ENCODE measurements at places on chromosomes 3 and 15.

- no peak for DNase-seq
Observed at GRCh38 chr3:144055604-144056003, 84.0 kb downstream of the DIPK2A start.

DNA sequence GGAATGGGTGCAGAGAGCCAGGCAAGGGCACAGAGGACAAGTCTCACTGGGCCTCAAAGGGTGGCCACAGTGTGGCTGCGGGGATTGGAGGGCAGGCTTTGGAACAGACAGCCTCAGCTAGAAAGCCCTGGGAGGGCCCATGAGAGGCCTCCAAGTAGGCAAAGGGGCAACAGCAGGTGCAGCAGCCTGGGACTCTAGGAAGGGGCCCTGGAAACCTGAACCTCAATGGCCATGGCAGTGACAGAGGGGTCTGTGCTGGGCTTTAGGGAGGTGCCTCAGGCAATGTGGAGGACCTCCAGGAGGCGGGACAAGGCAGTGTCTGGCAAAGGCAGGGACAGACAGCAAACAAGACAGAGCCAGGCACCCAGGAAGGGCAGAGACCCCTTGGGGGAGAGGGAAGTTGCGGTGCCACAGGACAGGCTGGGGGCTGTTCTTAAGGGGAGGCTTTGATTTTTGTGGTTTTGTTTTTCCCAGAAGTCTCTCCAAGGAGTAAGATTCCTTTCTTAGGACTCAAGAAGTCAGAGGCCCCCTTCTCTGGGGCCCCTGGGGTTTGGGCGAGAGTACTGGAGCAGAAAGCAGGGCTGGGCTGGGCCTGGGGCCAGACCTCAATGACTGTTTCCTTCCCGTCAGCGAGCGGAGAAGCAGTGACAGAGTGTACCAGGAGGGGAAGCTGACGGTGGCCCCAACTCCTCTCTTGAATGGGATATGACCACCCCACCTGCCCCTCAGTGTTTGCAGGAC is 9.7 kb downstream of the STOML1 start:
- DNase-seq, result no peak

DNA sequence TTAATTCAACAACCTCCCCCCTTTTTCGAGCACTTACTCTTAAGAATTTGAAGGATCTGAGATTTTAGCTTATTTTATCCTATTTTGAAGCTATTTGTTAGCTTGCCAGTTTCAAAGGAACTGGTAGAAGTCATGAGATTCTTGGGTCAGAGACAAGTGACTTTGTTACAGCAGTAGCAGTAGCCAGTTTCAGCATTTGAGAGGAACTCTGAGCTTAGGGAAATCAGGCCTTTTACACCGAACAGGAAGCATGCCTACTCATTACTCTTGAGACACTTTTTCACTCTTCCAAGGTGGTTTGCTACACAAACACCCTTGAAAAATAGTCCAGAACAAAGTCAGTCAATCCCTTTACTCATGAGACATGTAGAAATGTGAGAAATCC is 24.5 kb upstream of the TM4SF1 start:
- no peak for DNase-seq

- DNase-seq, result no peak
Observed at GRCh38 chr3:155425396-155425795, 131.9 kb upstream of the STRIT1 start.

GRCh38 chr3:113226491-113226890 is 15.1 kb downstream of the BOC start:
- DNase-seq, result no peak

GRCh38 chr15:74193905-74194304 is 8.7 kb downstream of the STRA6 start:
- DNase-seq, result no peak

DNA sequence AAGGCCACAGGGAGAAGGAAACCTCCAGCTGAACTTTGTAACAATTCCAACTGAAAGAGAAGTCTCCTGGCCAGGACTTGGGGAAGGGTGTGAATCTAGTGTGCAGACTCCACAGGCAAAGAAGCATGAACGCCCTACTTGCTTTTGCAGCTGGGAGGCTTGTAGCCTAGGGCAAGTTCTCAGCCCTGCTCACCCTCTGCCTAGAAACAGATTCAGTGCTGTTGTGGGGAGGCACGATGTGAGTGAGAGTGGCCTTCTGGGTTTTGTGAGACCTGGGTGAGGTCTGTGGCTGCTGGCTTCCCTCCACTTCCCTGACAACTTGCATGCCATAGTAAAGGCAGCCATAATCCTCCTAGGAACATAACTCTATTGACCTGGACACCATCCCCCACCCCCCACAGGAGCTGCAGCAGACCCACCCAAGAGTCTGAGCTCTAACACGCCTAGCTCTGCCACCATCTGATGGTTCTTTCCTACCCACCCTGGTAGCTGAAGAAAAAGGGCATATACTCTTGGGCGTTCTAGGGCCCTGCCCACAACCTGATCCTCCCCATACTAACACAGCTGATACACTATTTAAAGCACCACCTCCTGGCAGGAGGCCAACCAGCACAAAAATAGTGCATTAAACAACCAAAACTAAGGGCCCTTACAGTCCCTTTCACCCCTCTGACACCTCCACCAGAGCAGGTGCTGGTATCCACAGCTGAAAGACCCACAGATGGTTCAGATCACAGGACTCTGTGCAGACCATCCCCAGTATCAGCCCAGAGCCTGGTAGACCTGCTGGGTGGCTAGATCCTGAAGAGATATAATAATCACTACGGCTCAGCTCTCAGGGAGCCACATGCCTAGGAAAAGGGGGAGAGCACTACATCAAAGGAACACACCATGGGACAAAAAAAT is 426.5 kb downstream of the IGSF11 start:
- no peak for DNase-seq

DNA sequence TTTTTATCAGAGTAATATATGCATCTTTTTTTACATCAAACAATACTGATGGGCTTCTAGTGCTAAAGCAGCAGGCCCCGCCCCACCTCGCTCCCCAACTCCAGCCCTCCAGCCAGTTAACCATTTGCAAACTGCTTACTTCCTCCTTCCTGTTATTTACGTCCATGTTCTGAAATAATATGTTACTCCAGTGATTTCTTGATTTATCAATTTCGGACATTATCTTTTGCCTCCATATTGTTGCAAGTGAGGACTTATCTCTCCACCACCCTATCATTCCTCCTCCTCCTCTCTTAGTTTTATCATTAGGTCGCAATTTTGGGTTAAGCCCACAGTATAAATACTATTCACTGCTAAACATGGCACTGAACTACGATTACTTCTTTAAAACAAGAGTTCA is 39.5 kb downstream of the ZNF710 start:
- DNase-seq, result no peak

GRCh38 chr3:37145611-37146010 is 28.8 kb downstream of the LRRFIP2 start:
- no peak for DNase-seq

DNA sequence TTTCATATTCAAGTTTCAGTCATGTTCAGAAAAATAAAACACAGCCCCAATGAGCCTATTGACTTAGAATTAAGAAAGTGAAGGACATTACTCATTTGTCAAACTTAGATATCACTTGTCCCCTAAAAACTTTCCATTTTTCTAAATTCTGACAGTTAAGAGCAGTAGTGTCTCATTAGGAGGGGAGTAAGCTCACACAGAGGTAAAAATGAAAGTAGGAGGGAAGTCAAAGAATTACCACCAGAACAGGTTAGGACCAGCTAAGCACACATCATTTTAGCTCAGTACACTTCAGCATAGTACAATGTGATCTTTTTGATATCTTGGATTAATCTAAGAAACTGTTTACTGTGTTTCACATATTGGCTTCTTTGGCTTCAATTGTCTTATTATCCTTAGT is 64.3 kb downstream of the OSTN start:
- DNase-seq, result no peak

GRCh38 chr15:71091601-71092000 is 23.7 kb upstream of the THSD4 start:
- no peak for DNase-seq

DNA sequence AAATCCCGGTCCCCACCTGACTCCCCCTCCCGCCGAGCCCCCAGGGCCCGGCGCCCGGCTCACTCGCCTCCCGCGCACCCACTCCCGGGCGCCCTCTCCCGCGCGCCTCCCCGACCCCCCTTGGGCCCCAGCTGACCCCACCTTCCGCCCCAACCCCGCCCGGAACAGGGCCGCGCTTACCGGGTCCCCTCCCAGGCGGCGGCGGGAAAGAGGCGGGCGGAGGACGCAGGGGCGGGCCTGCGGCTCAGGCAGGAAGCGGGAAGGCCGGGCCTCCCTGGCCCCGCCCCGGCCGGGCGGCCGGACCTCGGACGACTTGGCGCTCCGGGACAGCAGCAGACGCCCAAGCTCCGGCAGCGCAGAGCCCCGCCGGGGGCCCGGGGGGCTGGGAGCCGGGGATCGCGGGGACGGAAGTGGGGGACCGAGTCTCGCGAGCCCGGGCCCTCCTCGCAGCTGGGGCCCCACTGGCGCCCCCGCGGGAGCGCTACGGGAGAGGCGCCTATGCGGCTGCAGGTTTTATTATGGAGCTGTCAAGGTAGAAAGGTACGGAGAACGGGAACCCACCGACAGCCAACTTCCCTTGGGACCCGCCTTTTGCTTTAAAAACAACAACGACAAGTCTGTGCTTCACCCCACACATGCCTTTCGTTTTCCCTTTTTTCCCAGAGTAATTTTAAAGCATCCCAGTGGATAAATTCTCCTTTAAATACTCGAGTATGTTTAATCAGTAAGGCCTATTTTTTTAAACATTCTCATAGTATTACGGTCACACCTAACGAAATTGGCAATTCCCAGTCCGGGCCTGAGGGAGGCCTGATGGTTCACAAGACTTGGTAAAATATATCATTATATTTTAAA is at the start of gene SLC41A3:
Gene SLC41A3 (minus strand): TSS at position 212 of the 855 bp plus-strand sequence. CDS start 15,905 bp downstream, outside the sequence.
- DNase-seq, result peak; percentile 88

DNA sequence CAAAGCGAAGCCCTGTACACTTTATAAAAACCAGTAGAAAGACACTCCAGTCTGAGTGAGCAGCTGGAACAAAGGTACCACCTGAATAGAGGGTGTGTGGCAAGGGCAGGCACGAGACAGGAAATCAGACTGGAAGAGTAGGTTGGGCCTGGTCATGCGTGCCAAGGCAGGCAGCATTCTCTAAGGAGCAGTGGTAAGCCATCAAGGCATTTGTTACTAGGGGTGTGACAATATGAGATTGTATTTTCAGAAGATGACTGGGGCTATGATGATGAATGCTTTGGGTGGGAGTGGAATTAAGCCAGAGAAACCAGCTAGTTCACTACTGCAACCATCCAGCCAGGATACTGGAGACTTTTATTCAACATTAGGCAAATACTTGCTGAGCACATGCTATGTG is 5.0 kb downstream of the JMJD7 start:
- DNase-seq, result no peak

DNA sequence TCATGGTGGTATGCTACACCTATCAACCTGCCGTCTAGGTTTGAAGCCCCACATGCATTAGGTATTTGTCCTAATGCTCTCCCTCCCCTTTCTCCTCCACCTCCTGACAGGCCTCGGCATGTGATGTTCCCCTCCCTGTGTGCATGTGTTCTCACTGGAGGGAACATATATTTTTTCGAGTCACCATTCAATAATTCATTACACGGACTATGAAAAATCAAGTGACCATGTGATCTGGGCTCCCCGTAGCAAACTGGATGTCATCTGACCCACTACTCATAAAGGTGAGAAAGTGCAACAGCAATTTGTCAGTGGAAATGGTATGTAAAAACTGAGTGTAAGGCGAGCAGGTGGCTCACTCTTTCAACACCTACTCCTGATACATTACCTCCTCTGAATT is 224.3 kb upstream of the RASGRP1 start:
- DNase-seq, result no peak

GRCh38 chr15:96276438-96277210 is 53.9 kb upstream of the NR2F2 start:
- no peak for DNase-seq

DNA sequence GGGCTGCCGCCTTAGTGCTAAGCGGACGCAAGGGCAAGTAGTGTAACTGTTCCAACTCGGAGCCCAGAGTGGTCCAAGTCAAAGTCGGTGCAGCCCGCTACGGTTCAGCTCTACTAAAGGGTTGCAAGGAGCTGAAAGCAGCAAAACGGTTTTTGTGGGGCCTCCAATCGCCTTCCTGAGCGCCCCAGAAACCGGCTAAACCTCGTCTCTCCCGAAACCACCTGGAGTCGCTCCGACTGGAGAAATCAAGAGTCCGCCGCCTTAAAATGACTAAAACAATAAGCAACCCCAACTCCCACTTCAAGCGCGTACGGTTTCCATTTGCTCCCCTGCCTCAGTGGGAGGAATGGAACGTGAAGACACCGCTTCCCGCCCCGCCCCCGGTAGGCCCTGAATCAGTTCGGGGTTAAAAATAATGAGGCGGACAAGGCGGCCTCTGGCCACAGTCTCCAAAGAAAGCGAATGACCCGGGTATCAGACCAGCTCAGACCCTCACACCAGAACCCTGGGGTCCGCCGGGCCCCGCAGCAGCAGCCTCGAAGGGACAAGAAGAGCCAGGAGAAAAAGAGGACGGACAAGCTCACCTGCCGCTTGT is 401 bp downstream of the SEC11A start:
- no peak for DNase-seq

DNA sequence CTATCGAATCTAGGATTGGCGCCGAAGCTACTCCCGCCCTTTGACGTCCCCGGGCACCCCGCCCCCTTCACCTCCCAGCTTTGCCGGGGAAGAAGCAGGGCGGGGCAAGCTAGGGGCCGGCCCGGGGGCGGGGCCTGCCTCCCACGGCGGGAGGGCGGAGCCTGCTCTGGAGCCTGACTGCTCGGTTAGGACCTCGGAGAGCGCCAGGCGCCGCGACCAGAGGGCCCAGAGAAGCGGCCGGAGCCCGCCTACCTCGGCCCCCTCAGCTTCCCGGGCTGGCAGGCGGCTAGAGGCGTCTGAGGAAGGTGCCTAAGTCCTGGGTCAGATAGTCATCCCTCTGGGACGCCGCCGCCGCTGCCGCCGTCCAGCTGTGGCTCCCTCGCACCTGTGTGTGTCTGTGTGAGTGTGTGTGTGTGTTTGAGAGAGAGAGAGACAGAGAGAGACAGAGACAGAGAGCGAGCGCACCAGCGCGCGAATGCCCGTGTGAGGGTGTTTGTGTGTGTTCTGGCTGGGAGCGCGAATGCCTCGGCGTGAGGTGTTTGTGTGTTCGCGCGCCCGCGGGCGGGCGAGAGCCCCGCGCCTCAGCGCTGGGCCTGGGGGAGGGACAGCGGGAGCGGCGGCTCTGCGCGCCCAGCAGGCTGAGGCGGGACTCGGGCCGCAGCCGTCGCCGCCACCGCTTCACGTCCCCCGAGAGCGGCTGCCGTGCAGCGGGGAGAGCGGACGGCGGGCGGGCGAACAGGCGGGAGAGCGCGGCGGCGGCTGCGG is at the start of gene STXBP5L:
Gene STXBP5L (plus strand): TSS at position 176 of the 765 bp plus-strand sequence. CDS start 1,374 bp downstream, outside the sequence.
- peak; percentile 99 for DNase-seq

- DNase-seq, result no peak
Observed at GRCh38 chr3:161203485-161204098, 17.5 kb upstream of the NMD3 start.

DNA sequence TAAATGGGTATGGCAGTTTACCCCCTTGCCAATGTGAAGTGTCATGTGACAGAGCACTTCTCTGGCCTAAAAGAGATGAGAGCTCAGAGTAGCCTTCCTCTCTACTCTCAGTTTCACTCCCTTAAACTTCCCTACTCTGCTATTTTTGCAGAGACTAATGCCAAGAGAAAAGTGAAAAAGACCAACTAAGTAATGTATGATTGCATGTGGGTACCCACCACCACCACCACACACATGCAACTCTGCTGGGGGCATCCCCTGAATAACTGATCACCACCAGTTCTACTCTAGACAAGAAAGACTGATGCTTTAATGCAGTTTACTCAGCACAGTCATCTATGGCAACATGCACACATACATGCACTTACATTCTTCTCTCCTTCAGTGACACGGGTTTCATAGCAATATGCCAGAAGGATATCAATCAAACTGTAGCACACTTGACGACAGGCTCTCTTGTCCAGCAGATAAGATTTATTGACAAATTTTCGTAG is 31.3 kb downstream of the SHQ1 start:
- no peak for DNase-seq
